H9 (cell line): ENCODE measurements at places on chromosomes 4 and X. TPM values are rescaled to one million over a fixed set of nuclear protein-coding genes. Genes with fewer than 3 reads are reported as not detected.

ACE2 gene
- total RNA-seq = not detected in 2 replicates

MAGEA11 gene
- not detected in 2 replicates for total RNA-seq

FABP2 gene
- total RNA-seq = not detected in 2 replicates

ZNF182 gene
- total RNA-seq = 7.5 and 7.6 TPM in 2 replicates

GRIA3 gene
- 1.4 and 2.4 TPM in 2 replicates for total RNA-seq

SPP1 gene
- total RNA-seq = 13.2 and 15.5 TPM in 2 replicates

DCAF4L1 gene
- 0.07 and 0.09 TPM in 2 replicates for total RNA-seq

HMGN5 gene
- total RNA-seq = 11.4 and 13.0 TPM in 2 replicates

GBA3 gene
- total RNA-seq = not detected in 2 replicates

DNA sequence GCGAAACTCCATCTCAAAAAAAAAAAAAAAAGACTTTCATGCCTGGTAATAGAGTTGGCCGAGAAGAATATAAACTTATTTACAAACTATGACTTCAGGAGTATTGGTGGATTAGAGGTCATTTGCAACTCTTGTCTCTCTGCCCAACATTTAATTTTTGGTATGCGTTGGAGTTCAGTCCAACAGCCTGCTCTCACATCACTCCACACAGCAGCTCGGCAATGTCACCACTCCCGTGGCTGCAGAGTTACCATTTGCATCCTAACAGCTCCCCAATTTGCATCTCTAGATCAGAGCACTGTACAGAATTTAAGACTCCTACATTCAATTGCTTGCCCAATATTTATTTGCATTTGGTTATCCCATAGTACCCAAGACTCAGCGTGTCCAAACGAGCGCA lies 40.9 kb upstream of the AP1AR start:
- H3K36me3 ChIP-seq = no peaks in the 10 kb centered on the region
- no peak overlapping the region for H3K27ac ChIP-seq
- H3K27me3 ChIP-seq = no peaks in the 10 kb centered on the region
- no peak for DNase-seq
- no peaks in the 10 kb centered on the region for H3K4me1 ChIP-seq

GRCh38 chrX:74420196-74421035 lies 877 bp upstream of the SLC16A2 start:
- peaks cover 7% of the 10 kb centered on the region for H3K36me3 ChIP-seq
- H3K4me3 ChIP-seq = peak overlapping the region; percentile 88
- no peaks in the 10 kb centered on the region for H3K27me3 ChIP-seq
- peak; percentile 76 for DNase-seq

- DNase-seq = peak; percentile 44
- peaks cover 3% of the 10 kb centered on the region; the same call in 1 of the 2 replicates for H3K36me3 ChIP-seq
- H3K4me3 ChIP-seq = no peak overlapping the region
- H3K27ac ChIP-seq = no peak overlapping the region
Measured at GRCh38 chr4:136687118-136687517, 845.2 kb downstream of the PCDH18 start.

DNA sequence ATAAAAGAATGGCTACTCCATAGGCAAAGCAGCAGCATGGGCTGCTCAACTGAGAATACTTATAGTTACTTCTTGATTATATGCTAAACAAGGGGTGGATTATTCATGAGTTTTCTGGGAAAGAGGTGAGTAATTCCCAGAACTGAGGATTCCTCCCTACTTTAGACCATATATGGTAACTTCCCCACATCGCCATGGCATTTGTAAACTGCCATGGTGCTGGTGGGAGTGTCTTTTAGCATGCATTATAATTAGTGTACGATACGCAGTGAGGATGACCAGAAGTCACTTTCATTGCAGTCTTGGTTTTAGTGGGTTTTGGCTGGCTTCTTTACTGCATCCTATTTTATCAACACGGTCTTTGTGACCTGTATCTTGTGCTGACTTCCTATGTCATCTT lies 141.5 kb downstream of the MAGEB17 start:
- H3K27me3 ChIP-seq = no peaks in the 10 kb centered on the region
- no peaks in the 10 kb centered on the region for H3K36me3 ChIP-seq
- H3K4me1 ChIP-seq = peaks cover 5% of the 10 kb centered on the region; the same call in 1 of the 2 replicates
- no peak overlapping the region for H3K27ac ChIP-seq

GRCh38 chrX:46913667-46914066 lies 1.4 kb downstream of the JADE3 start:
- H3K4me1 ChIP-seq = peaks cover 2% of the 10 kb centered on the region; the same call in 1 of the 2 replicates
- DNase-seq = no peak
- H3K4me3 ChIP-seq = peak overlapping the region; percentile 92
- H3K27ac ChIP-seq = no peak overlapping the region
- no peaks in the 10 kb centered on the region for H3K27me3 ChIP-seq

DNA sequence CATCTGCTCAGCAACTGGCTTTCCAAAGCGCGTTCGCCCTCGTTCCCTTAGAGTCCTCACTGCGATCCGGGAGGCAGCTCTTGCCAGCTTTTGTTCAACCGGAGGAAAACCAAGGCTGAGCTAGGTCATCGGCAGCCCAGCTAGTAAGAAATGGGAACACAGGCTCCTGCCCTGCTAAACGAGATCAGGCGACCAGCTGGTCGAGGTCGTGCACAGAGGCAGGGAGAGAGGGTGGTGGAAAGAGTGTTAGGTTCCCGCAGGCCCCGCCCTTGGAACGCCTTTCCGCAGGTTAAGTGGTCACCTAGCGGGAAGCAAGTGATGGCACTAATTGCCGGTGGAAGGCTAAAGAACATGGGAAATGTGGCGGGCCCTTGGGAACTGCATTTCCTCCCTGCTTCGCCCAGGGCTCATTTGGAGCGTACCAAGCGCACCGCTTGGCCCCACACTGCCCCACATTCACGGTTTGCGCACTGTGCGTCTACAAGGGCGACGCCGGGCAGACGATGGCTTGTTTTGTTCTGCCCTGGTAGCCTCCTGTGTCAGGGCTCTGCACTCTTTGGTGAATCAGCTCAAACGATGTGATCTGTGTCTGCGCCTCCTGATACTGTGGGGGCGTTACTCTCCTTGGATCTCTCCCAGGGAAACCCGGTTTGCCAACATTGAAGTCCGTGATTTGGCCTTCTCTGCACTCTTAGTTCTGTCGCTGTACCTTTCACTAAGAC lies 7.2 kb upstream of the PRDM8 start:
- H3K4me3 ChIP-seq = peak overlapping the region; percentile 36
- H3K27ac ChIP-seq = no peak overlapping the region
- peaks cover 96% of the 10 kb centered on the region for H3K27me3 ChIP-seq
- no peaks in the 10 kb centered on the region for H3K36me3 ChIP-seq

- H3K36me3 ChIP-seq = peaks cover 4% of the 10 kb centered on the region; the same call in 1 of the 2 replicates
- H3K4me3 ChIP-seq = peak overlapping the region; percentile 74
- no peak overlapping the region for H3K27ac ChIP-seq
Measured at GRCh38 chrX:39613997-39614679, 483.6 kb downstream of the BCOR start.

GRCh38 chr4:98643755-98644154 lies 14.7 kb downstream of the TSPAN5 start:
- H3K27ac ChIP-seq = no peak overlapping the region
- no peaks in the 10 kb centered on the region for H3K27me3 ChIP-seq
- no peak overlapping the region for H3K4me3 ChIP-seq
- H3K36me3 ChIP-seq = no peaks in the 10 kb centered on the region
- peaks cover 4% of the 10 kb centered on the region; the same call in 1 of the 2 replicates for H3K4me1 ChIP-seq

- H3K4me1 ChIP-seq = no peaks in the 10 kb centered on the region; the same call in 1 of the 2 replicates
- no peaks in the 10 kb centered on the region for H3K27me3 ChIP-seq
- H3K4me3 ChIP-seq = no peak overlapping the region
- H3K27ac ChIP-seq = no peak overlapping the region
- H3K36me3 ChIP-seq = peaks cover 34% of the 10 kb centered on the region
Measured at GRCh38 chr4:51885363-51885762, 42.4 kb downstream of the DCUN1D4 start.

GRCh38 chr4:23934223-23934622 lies 44.4 kb upstream of the PPARGC1A start:
- DNase-seq = peak; percentile 56
- no peaks in the 10 kb centered on the region for H3K27me3 ChIP-seq
- H3K4me1 ChIP-seq = peaks cover 22% of the 10 kb centered on the region
- H3K4me3 ChIP-seq = no peak overlapping the region

GRCh38 chrX:108267557-108267956 lies 170.7 kb downstream of the COL4A6 start:
- no peaks in the 10 kb centered on the region for H3K36me3 ChIP-seq
- H3K27me3 ChIP-seq = no peaks in the 10 kb centered on the region
- DNase-seq = no peak
- H3K4me3 ChIP-seq = no peak overlapping the region

DNA sequence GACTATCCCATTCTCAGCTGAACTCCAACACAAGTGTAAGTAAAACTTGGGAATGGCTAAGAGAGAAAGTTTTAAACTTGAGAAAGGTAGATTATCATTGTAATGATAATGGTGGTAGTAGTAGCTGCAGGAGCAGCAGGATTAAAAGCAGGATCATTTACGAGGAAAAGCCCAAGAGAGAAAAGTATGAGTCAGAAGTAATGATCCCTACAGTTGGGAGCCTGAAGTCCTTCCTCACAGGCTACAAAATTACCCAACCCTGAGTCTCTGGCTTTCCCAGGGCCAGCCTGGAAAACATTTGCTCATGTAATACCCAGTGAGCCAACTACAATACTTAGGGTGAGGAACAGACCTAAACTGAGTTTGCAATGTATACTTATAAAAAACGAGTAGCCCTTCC lies 4.4 kb upstream of the PRDM8 start:
- H3K4me3 ChIP-seq = no peak overlapping the region
- H3K27me3 ChIP-seq = peaks cover 96% of the 10 kb centered on the region
- no peak for DNase-seq
- H3K27ac ChIP-seq = no peak overlapping the region

DNA sequence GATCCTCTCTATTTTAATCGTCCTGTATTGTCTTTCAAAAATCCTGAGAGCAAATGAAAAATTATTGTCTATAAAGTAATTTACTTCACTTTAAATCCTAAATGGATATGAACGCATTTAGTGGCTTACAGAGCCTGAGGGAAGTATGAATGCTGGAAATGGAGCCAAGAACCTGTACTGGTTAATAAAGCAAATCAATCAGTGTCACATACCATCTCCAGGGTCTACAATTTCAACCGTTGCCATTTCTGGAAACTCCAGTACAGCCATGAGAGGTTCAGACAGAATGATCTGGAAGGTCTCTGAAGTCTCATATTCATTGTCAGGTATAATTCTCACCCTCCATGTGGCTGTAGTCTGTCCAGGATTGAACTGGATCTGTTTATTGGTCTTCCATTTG lies 76.6 kb downstream of the FREM3 start:
- H3K4me3 ChIP-seq = no peak overlapping the region
- H3K27me3 ChIP-seq = no peaks in the 10 kb centered on the region
- no peaks in the 10 kb centered on the region for H3K36me3 ChIP-seq
- DNase-seq = no peak

- no peak overlapping the region for H3K4me3 ChIP-seq
- H3K4me1 ChIP-seq = no peaks in the 10 kb centered on the region
- H3K27me3 ChIP-seq = no peaks in the 10 kb centered on the region
- H3K27ac ChIP-seq = no peak overlapping the region
- no peak for DNase-seq
Measured at GRCh38 chr4:69524706-69525105, 29.0 kb upstream of the UGT2B4 start.

GRCh38 chr4:55742655-55743202 lies 76.9 kb upstream of the EXOC1L start:
- no peak overlapping the region for H3K4me3 ChIP-seq
- no peaks in the 10 kb centered on the region for H3K36me3 ChIP-seq
- DNase-seq = no peak
- H3K27me3 ChIP-seq = no peaks in the 10 kb centered on the region
- no peak overlapping the region for H3K27ac ChIP-seq

GRCh38 chr4:174713181-174713580 lies 115.9 kb downstream of the GLRA3 start:
- no peak for DNase-seq
- H3K4me3 ChIP-seq = no peak overlapping the region
- H3K27ac ChIP-seq = no peak overlapping the region
- H3K36me3 ChIP-seq = no peaks in the 10 kb centered on the region
- H3K4me1 ChIP-seq = no peaks in the 10 kb centered on the region; the same call in 1 of the 2 replicates

GRCh38 chrX:22686138-22686541 lies 313.6 kb upstream of the DDX53 start:
- H3K4me3 ChIP-seq = no peak overlapping the region
- peaks cover 3% of the 10 kb centered on the region; the same call in 2 of the 3 replicates for H3K36me3 ChIP-seq
- DNase-seq = no peak
- no peaks in the 10 kb centered on the region for H3K27me3 ChIP-seq

- no peaks in the 10 kb centered on the region for H3K4me1 ChIP-seq
- no peak overlapping the region for H3K27ac ChIP-seq
- no peaks in the 10 kb centered on the region for H3K27me3 ChIP-seq
- H3K36me3 ChIP-seq = no peaks in the 10 kb centered on the region
Measured at GRCh38 chrX:15207384-15207783, 62.5 kb downstream of the ASB9 start.

- H3K27ac ChIP-seq = no peak overlapping the region
- no peaks in the 10 kb centered on the region for H3K4me1 ChIP-seq
- no peak overlapping the region for H3K4me3 ChIP-seq
- H3K27me3 ChIP-seq = no peaks in the 10 kb centered on the region
- peaks cover 14% of the 10 kb centered on the region for H3K36me3 ChIP-seq
- no peak for DNase-seq
Measured at GRCh38 chr4:119783189-119783983, 154.8 kb upstream of the PDE5A start.

GRCh38 chr4:967113-968104 lies 6.0 kb downstream of the DGKQ start:
- DNase-seq = no peak
- no peak overlapping the region for H3K4me3 ChIP-seq
- no peaks in the 10 kb centered on the region for H3K36me3 ChIP-seq
- H3K4me1 ChIP-seq = no peaks in the 10 kb centered on the region

DNA sequence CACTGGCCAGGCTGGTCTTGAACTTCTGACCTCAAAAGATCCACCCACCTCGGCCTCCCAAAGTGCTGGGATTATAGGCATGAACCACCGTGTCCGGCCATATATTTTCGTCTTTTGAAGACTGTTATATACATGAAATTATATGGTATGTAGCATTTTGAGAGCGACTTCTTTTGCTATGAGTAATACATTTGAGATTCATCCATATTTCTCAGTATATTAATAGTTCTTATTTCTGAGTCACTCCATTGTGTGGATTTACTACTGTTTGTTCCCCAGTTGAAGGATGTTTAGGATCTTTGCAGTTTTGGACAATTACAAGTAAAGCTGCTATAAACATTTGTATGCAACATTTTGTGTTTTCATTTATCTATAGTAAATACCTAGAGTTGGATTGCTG lies 34.9 kb downstream of the GNL3L start:
- H3K4me3 ChIP-seq = no peak overlapping the region
- H3K27ac ChIP-seq = no peak overlapping the region
- H3K4me1 ChIP-seq = no peaks in the 10 kb centered on the region
- peaks cover 64% of the 10 kb centered on the region for H3K36me3 ChIP-seq

DNA sequence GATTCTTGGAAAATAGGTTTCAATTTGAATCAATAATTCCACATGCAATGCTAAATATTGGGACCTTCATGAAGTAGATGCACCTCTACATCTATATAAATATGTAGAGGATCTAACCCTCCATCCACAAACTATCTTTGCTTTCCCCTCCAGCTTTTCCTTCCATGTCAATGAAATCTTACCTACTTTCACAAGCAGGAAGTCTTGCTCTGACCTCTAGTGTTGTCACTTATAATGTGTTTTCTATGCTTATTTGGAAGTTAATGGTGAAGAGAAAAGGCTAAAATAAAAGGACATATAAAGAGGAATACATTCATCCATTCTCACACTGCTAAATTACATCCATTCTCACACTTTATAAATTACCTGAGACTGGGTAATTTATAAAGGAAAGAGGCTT lies 472.7 kb upstream of the DIAPH2 start:
- no peak overlapping the region for H3K27ac ChIP-seq
- H3K27me3 ChIP-seq = no peaks in the 10 kb centered on the region
- DNase-seq = no peak
- H3K4me3 ChIP-seq = no peak overlapping the region
